ENCODE measurements at places on chromosomes 2 and 18.

DNA sequence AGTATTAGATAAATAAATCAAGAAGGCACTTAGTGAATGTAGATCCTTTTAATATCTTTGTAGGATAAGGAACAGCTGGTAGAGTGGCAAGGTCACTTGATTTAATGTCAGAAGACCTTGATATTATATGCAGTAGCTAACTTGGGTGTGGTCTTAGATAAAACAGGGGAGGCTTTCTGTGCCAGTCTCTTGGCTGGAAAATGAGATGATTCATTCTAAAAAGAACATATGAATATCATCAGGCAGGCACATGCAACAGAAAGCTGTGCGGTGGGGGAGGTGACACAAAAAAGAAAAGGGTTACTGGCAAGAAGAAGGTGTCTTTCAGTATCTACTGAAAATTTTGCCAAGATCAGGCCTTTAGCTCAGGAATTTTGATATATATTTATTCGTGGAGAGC is 931.7 kb upstream of the CELF4 start:
- DNase-seq, result no peak

DNA sequence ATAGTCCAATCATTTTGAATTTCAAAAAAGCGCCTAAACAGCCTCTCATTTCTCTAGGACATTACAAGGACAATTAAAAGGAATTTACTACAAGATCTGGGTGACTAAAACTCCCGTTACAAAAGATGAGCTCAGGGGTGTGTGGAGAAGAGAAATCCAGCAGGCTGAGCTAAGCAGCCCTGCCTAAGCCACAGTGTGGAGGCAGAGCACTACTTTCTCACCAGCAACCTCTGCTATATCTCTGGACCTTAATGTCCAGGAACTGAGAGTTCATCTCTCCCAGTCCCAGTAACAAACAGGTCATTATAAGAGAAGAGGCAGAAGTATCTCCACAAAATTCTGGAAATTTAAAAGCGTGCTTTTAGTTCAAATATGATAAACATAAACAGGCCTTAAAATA is 18.9 kb upstream of the ANKRD62 start:
- DNase-seq, result no peak

DNA sequence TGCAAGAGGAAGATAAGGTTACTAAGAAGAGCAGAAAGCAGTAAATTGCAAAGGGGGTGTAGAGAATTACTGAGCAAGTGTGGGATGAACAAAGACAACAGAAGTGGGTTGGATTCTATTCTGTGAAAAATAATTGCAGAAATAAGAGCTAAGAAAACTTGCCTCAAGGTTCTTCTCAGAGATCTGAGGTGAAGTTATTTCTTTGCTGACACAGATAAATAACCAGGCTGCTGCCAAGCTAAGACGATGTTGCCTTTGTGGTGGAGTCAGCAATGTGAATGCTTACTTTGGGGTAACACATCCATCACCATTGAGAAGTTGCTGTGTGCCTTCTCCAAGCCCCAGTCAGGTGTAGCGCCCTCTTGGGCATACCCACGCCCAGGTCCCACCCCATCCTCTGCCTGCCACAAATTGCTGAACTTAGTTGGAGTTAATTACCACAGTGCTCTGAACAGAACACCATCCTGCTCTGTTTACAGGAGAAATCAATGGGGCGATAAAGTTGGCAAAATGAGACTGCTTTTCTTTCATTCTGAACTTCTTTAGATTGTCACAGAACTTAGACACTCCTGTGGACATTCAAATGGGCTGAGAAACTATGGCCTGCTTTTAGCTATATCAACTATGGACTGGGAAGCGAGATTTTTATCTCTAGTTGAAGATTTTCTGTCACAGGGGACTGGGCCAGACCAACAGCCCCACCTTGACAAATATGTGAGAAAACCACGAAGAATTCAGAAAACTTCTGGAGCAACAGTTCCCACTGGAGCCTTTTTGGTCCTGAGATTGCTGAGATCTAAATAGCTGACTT is 283.6 kb downstream of the TMX3 start:
- DNase-seq, result no peak

DNA sequence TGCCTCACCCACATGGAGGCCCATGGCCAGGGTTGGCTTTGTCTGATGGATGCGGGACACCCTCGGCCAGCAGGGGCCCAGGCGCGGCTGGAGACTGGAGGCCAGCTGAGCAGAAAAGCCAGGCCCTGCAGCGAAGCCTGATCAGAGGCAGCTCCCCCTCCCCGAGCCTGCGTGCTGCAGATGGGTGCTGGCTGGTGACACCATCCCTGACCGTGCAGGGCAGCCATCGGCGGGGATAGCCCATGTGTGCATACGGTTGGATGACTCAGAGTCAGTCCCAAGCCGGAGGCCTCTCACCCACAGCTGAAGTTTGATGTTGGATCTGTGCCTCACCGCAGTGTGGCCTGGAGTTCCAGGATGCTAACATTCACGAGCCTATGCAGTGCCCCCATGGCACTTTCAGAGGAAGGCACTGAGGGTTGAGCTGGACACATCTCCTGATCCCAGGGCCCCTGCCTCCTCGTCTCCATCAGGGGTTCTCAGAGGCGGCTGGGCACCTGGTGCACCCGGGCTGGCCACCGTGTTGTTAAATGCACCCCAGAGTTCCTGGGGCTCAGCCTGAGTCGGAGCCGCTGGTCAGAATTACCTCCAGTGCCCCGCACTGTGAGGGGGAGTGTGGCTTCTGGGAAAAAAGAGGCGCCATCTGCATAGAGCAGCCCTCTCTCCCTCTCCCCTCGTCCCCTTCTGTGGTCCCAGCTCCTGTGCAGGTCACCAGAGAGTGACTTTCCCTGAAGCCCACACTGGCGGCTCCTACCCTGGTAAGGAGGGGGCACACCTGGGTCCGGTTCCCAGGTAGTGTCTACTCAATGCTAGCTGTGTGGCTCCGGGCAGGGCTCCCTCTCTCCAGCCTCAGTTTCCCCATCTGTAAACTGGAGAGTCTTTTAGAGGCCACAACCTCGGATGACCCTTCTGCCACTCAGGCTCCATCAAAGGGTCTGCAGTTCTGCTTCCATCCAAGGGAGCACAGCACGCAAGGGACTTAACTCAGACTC is 19.4 kb upstream of the KIF1A start:
- no peak for DNase-seq

DNA sequence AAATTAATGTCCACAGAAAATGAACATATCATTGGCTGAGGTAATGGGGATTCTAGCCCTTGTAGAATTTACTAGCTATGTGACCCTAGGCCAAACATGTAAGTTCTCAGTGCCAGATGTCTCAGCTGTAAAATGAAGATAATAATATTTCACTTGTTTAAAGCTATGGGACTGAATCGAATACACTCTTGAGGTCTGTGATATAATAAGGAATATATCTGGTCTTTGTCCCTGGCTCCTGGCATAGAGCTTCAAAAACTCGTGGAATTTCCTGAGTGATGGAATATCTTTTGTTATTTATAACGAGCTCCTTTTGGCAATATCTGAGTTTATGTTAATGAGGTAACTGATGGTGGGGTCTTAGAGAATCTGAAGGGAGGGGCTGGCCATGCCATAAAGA is 201.4 kb upstream of the CYP26B1 start:
- no peak for DNase-seq

- DNase-seq, result no peak
Measured at GRCh38 chr2:60534052-60534685, 19.3 kb downstream of the BCL11A start.

GRCh38 chr2:45794134-45794617 is 142.7 kb downstream of the PRKCE start:
- DNase-seq, result no peak

- DNase-seq, result peak; percentile 20
Measured at GRCh38 chr2:85584857-85585780, 888 bp downstream of the VAMP5 start.
